ENCODE measurements at places on chromosomes 13 and 19.

- H3K27me3 ChIP-seq, result no peaks in the 10 kb centered on the region
- H3K36me3 ChIP-seq, result peaks cover 4% of the 10 kb centered on the region
- no peak overlapping the region for H3K4me3 ChIP-seq
- no peak overlapping the region for H3K27ac ChIP-seq
- DNase-seq, result no peak
These were observed 4.5 kb upstream of the CFAP97D2 start for GRCh38 chr13:114174529-114174961.

DNA sequence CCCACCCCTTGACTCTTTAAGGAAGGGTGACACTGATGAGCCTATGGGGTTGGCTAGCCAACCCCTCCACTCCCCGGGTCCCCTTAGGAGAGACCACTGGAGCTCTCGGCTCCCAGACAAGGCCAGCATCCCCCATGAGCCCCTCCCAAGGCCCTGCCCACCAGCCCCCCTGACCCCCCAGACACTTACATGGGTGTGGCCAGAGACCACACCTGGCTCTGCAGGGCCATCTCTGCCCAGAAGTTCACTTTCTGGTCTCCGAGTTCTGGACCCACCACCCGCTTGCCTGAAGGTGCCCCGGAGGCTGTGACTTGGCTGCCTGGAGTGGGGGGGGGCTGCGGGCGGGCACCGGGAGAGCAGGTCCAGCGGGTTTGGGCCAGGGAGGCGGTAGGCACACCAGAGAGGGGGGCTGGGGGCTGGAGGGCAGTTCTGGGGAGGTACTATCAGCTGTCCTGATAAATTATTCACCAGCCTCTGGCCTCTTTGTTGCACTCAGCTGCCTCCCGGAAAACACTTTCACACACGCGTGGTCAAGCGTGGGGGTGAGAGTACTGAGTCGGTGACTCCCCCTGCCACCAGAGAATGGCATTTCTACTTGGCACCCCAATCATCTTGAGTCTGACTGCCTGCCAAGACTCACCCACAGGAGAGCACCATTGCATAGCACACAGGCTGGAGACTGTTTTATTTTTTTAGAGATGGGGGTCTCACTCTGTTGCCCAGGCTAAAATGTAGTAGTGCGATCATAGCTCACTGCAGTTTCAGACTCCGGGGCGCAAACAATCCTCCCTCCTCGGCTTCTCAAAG, at the start of gene PALM3:
Gene PALM3, minus strand, starts transcription at position 326 of the 807 bp plus-strand sequence. Its CDS starts 96 bp downstream, at position 230.
- H3K4me3 ChIP-seq, result no peak within 1 kb of the TSS
- H3K27ac ChIP-seq, result no peak within 1 kb of the TSS
- no peaks in the 10 kb centered on the region for H3K36me3 ChIP-seq
- DNase-seq, result no peak
- peaks cover 15% of the 10 kb centered on the region for H3K4me1 ChIP-seq

- H3K4me1 ChIP-seq, result no peaks in the 10 kb centered on the region
- no peak overlapping the region for H3K4me3 ChIP-seq
- no peak for DNase-seq
- H3K27me3 ChIP-seq, result peaks cover 3% of the 10 kb centered on the region
- no peaks in the 10 kb centered on the region for H3K36me3 ChIP-seq
These were observed 12.4 kb upstream of the PAK4 start for GRCh38 chr19:39113199-39113598.

DNA sequence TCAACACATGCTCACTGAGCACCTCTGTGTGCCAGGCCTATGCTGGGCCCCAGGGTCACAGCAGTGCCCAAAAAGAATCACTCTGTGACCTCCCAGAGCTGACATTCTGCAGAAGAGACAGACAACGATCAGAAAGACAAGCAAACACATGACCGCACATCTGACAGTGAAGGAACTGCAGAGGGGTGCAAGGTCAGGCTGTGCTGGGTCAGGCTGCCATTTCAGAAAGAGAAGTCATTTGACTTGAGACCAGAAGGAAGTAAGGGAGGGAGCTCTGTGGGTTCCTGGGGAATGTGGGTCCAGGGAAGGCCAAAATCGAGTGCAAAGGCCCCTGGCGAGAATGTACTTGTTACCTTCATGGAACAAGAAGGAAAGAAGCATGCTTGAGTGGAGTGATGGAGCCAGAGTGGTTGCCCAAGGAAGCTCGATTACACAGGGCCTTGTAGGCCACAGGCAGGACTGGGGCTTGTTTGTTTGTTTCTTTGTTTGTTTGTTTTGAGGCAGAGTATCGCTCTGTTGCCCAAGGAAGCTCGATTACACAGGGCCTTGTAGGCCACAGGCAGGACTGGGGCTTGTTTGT, 11.4 kb upstream of the CD22 start:
- H3K4me1 ChIP-seq, result peaks cover 10% of the 10 kb centered on the region
- H3K36me3 ChIP-seq, result no peaks in the 10 kb centered on the region
- no peak for DNase-seq
